ENCODE measurements at places on chromosomes 6 and 20.

DNA sequence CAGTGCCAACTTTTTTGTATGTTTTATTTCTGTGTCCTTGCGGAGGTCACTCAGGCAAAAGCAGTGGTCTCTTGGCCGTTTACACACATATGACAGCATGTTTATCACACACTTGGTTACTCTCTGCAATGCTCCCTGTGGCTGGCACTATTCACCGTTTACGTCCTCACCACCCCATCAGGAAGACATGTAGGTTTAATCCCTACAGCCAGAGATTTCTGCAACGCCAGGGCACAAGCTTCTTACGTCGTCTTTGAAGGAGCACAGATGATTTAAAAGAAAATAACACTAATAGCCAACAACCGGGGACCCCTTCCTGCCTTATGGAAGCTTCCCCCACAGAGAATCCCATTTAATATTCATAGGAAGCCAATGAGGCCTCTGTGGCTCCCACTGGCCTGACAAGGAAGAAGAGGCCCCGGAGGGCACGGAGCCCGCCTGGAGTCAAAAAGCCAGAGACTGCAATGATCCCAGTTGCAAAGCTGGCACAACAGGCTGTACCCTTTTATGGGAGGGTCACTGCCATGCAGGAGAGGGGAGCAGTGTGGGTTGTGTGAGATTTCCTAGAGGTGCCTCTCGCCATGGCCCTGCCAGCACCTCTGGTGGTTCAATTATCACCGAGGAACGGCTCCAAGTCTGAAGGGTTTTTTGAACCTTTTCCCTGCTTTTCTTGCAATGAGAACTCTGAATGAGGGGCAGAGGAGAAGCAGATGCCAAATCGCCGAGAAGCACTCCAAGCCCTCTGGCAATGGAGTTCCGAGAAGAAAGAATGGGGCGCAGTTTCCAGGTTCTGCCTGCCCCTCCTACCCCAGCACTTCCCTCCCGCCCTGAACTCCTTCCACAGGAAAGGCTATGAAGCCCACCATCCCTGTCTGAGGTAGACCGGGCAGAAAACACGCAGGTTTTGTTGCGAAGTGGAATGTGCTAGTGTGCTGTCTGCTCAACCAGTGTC, 96.2 kb downstream of the THBS2 start:
- DNase-seq, result no peak

GRCh38 chr6:16688984-16689636, 72.2 kb downstream of the ATXN1 start:
- DNase-seq, result no peak

- DNase-seq, result no peak
Measured at GRCh38 chr20:21432911-21433310, 35.6 kb upstream of the NKX2-4 start.

DNA sequence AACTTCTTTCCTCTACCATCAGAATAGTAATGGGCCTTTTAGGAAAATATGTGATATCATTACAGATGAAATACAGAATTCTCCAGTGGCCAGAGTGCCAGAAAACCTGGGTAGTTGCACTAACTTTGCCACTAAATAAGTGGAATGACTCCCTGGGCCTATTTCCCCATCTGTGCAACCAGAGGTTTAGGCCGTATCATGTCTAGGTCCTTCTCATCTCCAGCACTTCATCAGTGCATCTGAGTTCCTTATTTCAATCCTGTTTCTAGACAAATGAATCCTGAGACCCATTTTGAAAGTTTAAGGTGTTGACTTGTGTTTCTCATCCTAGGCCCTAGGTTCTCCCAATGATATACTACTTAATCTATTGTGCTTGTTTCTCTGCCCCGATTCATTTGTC, 236.2 kb downstream of the CD83 start:
- DNase-seq, result no peak

DNA sequence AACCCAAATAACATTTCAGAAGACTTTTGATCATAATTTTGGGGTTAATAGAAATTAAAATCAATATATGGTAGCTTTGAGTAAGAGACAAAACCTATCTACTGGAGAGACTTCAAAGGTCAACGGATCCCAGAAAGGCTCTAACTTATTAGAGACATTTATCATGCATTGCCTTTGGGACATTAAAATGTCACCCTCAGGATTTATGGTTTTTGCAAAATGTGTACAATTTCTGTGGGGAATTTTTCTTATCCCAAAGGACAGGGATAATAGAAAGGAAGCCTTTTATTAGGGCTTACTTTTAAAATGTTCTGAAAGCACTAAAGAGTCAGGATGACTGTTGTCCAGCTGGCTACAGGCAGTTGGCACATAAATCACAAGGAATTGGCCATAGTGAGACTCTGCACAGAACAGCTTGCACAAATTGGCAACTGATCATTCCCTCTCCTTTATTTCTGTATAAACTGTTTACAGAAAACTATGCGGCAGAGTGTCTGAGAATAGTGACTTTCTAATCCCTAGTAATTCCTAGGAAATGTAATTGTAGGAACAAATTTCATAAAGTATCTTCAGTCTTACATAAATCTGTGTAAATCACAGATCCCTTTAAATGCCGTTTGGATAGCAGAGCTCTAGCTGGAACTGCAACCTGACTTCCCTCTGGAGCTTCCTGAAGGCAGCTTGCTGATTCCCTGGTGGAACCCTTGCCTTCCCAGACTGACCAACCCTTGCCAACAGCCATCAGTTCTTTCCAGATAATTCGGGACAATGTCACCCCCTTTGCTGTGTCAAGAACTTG, 201.1 kb upstream of the PREP start:
- DNase-seq, result no peak

- no peak for DNase-seq
Measured at GRCh38 chr20:17128206-17128605, 98.6 kb upstream of the PCSK2 start.

DNA sequence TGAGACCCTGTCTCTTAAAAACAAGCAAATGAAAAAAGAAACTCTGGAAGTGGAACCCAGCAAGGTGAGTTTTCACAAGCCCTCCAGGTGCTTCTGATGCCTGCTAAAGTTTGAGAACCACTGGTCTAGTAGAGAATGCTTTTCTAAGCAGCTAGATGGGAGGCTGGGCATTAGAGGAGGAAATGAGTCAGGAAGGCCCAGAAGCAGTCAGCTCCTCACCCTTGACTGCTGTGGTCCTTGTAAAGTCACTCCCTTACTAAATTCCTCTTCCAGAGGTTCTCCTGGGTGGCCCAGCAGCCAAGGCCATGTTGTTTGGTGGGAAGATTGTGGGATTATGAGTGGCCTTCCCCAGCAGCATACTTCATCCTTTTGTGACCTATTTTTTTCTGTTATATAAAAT, 52.0 kb upstream of the FYN start:
- no peak for DNase-seq

DNA sequence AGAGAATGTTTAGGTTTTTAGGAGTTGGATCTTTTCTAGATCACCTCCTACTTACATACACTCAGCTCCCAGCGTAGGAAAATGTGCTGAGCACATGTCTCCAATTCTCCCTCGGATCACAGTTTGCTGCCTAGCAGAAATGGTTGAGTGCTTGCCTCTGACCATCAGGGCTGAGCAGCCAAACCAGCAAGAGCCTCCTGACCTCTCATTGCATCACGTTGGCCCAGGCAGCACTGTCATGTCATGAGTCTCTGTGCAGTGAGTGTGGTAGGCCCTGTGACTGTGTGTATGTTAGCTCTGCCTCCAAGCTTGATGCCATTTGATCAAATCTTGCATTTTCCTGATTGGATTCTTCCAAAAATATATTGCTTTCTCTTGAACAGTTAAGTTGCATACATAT, 112.0 kb downstream of the LRRC1 start:
- DNase-seq, result no peak

DNA sequence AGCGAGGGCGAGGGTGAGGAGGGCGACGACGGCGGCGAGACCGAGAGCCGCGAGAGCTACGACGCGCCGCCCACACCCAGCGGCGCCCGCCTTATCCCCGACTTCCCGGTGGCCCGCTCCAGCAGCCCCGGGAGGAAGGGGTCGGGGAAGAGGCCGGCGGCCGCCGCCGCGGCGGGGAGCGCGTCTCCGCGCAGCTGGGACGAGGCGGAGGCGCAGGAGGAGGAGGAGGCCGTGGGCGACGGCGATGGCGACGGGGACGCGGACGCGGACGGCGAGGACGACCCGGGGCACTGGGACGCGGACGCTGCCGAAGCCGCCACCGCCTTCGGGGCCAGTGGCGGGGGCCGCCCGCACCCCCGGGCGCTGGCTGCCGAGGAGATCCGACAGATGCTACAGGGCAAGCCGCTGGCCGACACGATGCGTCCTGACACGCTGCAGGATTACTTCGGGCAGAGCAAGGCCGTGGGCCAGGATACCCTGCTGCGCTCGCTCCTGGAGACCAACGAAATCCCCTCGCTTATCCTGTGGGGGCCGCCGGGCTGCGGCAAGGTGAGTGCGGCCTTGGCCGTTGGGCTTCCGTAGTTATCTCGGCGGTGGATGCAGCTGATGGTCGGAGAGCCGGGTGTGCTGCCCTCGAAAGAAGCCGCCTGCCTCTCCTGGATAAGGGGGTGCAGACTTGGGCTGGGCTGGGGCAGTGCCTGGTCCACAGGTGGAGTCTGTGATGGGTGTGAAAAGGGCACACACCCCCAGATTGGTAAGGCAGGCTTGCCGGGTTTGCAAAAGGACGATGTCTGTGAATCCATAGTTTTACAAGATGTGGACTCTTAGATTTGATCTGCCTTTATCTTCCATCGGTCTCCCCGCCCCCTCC, 938 bp downstream of the WRNIP1 start:
- DNase-seq, result peak; percentile 11

DNA sequence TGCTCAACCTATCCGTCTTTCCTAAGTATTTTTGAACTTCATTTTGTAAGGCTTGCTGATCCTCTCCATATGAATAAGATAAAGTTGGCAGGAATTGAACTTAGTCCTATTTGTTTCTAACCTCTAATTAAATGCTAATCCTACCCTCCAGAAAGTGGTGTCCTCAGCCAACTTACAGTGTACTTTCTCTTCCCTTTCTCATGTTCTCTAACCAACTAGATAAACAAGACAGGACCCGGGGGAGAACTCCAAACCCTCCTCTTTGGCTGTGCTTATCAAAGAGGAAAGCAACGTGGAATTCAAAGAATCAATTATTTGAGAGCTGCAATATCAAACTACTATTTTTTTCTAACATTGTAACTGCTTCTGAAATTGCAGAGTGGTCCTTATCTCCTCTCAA, 56.5 kb upstream of the NRSN1 start:
- no peak for DNase-seq

DNA sequence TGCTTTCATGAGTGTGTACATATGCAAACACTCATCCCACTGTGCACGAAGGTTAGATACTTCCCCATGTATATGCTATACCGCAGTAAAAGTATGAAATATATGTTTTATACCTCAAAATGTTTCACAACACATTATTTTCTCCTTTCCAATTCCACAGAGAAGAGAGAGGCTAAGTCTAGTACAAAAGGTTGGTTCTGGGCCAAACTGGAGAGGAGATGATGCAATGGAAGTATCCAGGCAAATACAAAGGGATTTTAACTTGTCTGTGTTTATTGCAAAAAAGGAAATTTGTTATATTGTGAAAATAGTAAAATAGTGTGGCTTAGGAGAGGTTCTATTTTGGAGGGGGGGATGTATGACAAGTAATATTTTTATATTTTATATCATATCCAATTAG, 112.6 kb downstream of the PLCB1 start:
- no peak for DNase-seq

- DNase-seq, result no peak
Measured at GRCh38 chr6:44829836-44830235, 442.3 kb downstream of the CDC5L start.

- DNase-seq, result no peak
Measured at GRCh38 chr20:10307359-10307735, 88.7 kb downstream of the SNAP25 start.

DNA sequence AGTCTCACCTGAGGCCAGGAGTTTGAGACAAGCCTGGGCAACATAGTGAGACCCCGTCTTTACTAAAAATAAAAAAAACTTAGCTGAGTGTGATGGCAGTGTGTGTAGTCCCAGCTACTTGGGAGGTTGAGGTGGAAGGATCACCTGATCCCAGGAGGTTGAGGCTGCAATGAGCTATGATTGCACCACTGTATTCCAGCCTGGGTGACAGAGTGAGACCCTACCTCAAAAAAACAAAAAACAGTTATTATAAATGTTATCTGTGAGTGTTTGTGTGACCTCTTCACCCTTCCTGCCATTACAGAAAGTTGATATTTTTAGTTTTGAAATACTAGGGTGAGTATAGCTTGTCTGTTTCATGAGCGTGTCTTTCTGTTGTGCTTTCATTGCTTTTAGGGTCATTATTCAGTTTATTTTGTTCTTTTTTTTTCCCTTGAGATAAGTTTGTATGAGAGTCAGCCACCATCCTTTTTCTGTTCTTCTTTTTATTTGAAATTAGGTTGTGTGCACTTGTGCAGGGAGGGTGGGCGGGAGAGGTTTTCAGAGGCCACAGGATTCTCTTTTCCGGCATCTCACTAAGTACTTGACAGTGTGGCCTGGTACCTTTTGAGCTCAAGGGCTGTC, 26.2 kb downstream of the CDYL start:
- DNase-seq, result no peak

DNA sequence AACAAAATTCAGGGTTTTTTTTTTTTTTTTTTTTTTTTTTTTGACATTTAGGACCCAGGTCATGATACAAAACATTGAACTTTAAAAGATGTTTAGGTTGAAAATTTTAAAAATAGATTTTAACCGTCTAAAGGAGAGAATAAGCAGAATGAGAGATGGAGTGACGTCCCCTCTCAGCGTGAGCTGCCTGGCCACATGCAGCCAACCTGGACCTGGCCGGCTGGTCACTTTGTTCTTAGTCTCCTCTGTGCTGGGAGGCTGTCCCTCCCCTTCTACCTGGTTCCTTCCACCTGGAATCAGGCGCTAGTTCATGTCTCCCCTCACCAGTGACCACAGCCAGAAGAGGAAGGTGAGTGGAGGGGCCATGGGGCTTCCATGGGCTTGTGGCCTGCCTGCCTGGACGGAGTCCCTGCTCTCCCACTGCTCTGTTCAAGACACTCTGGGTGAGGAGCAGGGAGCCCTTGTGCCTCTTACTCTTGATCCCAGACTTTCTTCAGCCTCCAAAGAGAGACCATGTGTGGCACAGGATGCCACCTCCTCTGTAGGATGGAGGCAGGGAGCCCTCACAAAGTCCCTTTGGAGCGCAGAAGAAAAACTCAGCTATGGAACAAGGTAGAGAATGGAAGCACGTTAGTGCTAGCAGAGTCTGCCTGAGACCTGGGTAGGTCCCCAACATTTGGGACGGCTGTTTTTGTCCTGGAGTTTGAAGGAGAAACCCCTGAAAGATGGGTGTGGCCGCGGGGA, 31.7 kb downstream of the IRF4 start:
- no peak for DNase-seq

DNA sequence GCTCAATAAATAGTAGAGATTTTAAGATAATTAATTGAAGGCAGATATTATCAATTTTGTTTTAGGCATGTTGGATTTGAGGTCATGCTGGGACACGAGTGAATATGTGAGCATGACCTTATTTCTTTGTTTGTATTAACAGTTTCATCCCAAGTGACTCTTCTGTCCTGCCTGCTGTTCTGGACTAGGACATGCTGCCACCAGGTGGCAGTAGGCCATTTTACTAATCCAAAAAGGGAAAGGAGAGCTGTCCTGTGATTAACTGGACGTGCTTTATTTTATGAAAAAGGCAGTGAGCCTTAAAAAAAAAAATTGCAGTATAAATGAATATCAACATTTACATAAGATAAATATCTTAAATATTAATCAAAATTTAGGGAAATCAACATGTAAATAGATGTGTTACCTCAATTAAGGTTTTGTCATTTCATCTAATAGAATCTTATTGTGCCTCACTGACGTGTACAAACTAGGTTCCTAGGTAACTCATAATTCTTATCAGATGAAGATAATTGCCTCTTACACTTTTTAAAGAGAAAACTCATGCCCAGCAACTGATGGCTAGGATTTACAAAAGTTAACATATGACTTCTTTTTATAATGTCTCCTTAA, 49.8 kb downstream of the FRK start:
- DNase-seq, result no peak

GRCh38 chr20:13397300-13397724, 176.2 kb downstream of the ISM1 start:
- no peak for DNase-seq

All from activated T-helper 1 cell treated with anti-CD3 and anti-CD28 coated beads, Interleukin-2, amount 50 U/mL, for 16 hours (primary cell).